CD4-positive, alpha-beta memory T cell (primary cell): ENCODE measurements at places on chromosomes 11 and 22. TPM values are rescaled to one million over a fixed set of nuclear protein-coding genes. Genes with fewer than 3 reads are reported as not detected.

DNA sequence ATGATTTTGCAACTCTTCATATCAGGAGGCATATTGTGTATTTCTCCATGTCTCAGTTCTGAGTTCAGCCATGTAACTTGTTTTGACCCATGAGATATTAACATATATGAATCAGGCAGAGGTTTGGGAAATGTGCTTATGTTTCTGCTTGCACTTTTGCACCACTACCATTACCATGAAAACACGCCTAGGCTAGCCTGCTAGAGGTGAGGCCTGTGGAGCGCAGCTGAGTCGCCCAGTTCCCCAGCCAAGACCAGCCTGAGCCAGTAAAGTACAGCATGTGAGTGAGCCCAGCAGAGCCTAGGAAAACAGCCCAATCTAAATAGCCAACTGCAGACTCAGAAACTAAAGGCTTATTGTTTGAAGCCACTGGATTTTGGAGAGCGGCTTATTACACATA is 18.4 kb upstream of the MYOD1 start:
- peaks cover 3% of the 10 kb centered on the region for H3K27me3 ChIP-seq
- DNase-seq, result no peak
- no peaks in the 10 kb centered on the region for H3K36me3 ChIP-seq
- H3K4me3 ChIP-seq, result no peak overlapping the region

- H3K27me3 ChIP-seq, result no peaks in the 10 kb centered on the region
- no peak overlapping the region for H3K27ac ChIP-seq
- H3K4me3 ChIP-seq, result no peak overlapping the region
- no peak for DNase-seq
Observed at GRCh38 chr22:49847751-49848689, 5.6 kb upstream of the ZBED4 start.

Gene APOA1
- total RNA-seq, result not detected

DNA sequence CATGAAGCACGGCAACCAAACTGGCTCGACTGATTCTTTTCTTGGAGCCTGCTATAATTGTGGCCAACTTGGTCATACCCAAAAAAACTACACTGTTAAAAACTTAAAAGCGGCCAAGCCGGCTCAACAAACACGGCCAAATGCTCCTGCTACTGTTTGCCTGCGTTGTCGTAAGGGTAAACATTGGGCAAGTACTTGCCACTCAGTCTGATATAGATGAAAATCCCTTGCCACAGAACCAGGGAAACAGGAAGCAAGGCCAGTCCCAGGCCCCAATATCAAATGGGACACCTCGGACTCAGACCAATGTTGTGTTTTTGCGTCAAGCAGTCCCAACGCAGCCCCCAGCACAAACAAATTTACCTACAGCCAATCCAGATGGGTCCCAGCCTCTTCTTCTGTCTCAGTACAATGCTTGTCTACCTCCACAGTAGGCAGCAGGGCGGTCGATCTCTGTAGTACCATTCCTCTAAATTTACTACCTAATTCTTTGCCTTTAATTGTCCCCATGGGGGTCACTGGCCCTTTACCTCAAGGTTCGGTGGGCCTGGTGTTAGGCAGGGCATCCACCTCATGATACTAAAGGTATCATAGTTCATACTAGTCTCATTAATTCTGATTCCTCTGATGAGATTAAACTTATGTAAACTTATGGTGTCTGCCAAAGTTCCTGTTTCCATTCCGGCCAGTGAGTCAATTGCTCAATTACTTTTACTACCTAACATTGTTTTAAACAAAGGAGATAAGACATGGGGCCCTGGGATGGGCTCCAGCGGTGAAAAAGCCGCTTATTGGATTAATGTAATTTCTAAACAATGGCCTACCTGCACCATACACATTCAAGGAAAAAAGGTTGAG is 3.7 kb upstream of the COMT start:
- peaks cover 19% of the 10 kb centered on the region for H3K4me1 ChIP-seq
- no peak overlapping the region for H3K4me3 ChIP-seq
- no peaks in the 10 kb centered on the region for H3K27me3 ChIP-seq
- no peak for DNase-seq
- H3K36me3 ChIP-seq, result peaks cover 4% of the 10 kb centered on the region
- H3K27ac ChIP-seq, result no peak overlapping the region

GRCh38 chr11:122101625-122102291 is 14.3 kb downstream of the BLID start:
- H3K36me3 ChIP-seq, result no peaks in the 10 kb centered on the region
- peaks cover 5% of the 10 kb centered on the region for H3K4me1 ChIP-seq
- no peak for DNase-seq
- H3K4me3 ChIP-seq, result no peak overlapping the region

- DNase-seq, result no peak
- H3K27me3 ChIP-seq, result no peaks in the 10 kb centered on the region
- no peak overlapping the region for H3K4me3 ChIP-seq
- H3K36me3 ChIP-seq, result no peaks in the 10 kb centered on the region
- no peaks in the 10 kb centered on the region for H3K4me1 ChIP-seq
- no peak overlapping the region for H3K27ac ChIP-seq
Observed at GRCh38 chr11:126510621-126511370, 155.3 kb downstream of the ST3GAL4 start.

DNA sequence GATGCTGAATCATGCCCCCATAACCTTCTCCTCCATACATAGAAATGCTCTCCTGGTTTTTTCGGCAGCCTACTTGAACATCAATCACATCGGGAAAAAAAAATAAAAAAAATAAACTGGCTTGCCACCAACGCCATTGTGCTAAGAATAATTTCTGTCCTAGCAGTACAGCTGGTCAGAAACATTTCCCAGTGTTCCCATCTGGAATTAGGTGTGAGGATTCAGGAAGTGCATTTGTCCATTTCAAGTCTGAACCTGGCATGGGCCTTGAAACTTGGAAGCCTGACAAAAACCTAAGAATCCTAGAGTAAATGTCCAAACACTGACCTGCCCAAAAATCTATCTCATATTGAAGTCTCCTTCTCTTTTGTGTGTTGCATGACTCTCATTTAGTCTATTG is 16.6 kb upstream of the NAV2 start:
- no peak for DNase-seq
- no peak overlapping the region for H3K27ac ChIP-seq
- H3K27me3 ChIP-seq, result no peaks in the 10 kb centered on the region
- H3K36me3 ChIP-seq, result no peaks in the 10 kb centered on the region
- H3K4me3 ChIP-seq, result no peak overlapping the region

Gene TUBGCP6
- total RNA-seq, result 132 TPM

GRCh38 chr11:105821372-105821771 is 200.7 kb downstream of the MSANTD4 start:
- no peak for DNase-seq
- H3K4me3 ChIP-seq, result no peak overlapping the region
- no peaks in the 10 kb centered on the region for H3K36me3 ChIP-seq

DNA sequence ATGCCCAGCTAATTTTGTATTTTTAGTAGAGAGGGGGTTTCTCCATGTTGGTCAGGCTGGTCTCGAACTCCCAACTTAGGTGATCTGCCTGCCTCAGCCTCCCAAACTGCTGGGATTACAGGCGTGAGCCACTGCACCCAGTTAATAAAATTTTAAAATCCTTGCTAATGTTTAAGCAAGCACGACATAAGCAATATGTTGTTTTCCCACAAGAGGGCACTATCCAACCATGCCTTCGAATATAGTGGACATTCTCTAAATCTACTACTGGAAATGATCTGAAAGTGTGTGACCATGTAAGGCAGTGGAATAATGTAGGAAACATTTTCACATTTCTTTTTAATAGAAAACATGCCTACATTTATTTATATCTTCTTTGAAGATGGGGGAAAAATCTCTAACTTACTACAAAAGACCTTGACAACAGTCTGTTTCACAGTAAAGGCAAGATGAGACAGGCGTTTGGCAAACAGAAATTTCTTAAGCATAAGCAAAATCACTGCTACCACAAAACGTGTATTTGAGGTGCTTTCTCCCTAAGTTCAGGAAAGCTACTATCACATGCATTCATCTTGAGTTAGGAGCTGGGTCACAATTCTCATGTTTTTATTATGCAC is 38.2 kb downstream of the PITPNB start:
- peaks cover 18% of the 10 kb centered on the region for H3K4me1 ChIP-seq
- no peaks in the 10 kb centered on the region for H3K27me3 ChIP-seq
- no peak overlapping the region for H3K27ac ChIP-seq
- H3K36me3 ChIP-seq, result peaks cover 11% of the 10 kb centered on the region
- peak; percentile 25 for DNase-seq
- H3K4me3 ChIP-seq, result no peak overlapping the region

- no peaks in the 10 kb centered on the region for H3K27me3 ChIP-seq
- no peak overlapping the region for H3K4me3 ChIP-seq
- H3K36me3 ChIP-seq, result no peaks in the 10 kb centered on the region
- H3K4me1 ChIP-seq, result no peaks in the 10 kb centered on the region
- no peak overlapping the region for H3K27ac ChIP-seq
- DNase-seq, result no peak
Observed at GRCh38 chr11:17268902-17269301, 7.6 kb upstream of the NUCB2 start.

Gene C11orf97
- total RNA-seq, result not detected

Gene OR51B5
- total RNA-seq, result not detected

GRCh38 chr11:7486781-7487140 is 1.5 kb downstream of the OLFML1 start:
- H3K4me1 ChIP-seq, result no peaks in the 10 kb centered on the region
- no peak overlapping the region for H3K4me3 ChIP-seq
- H3K27me3 ChIP-seq, result peaks cover 4% of the 10 kb centered on the region
- H3K27ac ChIP-seq, result no peak overlapping the region

Gene CD6
- 428 TPM for total RNA-seq

DNA sequence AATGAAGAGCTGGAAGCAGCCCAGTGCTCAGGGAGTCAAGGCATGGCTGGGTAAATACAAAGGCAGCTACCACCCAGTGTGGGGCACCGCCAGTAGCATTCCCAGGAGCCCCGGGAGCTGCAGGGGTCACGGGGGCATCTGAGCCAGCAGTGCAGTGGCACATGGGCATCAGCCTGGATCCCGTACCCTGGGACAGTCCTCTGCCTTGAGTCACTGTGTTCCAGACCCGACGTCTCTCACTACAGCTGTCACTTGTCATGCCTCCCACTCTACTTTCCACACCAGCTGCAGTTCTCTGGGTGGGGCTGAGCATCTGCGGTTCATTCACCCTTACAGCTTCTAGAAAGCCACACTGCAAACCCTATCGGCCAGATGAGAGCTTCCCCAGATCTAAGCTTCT is 29.6 kb downstream of the DHCR7 start:
- H3K4me1 ChIP-seq, result no peaks in the 10 kb centered on the region
- no peak overlapping the region for H3K4me3 ChIP-seq
- no peaks in the 10 kb centered on the region for H3K27me3 ChIP-seq
- no peak overlapping the region for H3K27ac ChIP-seq

GRCh38 chr11:19966441-19966840 is 193.8 kb downstream of the DBX1 start:
- no peaks in the 10 kb centered on the region for H3K27me3 ChIP-seq
- H3K27ac ChIP-seq, result no peak overlapping the region
- H3K4me3 ChIP-seq, result no peak overlapping the region
- H3K4me1 ChIP-seq, result peaks cover 8% of the 10 kb centered on the region
- H3K36me3 ChIP-seq, result no peaks in the 10 kb centered on the region

Gene TTLL1
- 6.4 TPM for total RNA-seq
